ENCODE measurements at places on chromosomes 5 and 9.

DNA sequence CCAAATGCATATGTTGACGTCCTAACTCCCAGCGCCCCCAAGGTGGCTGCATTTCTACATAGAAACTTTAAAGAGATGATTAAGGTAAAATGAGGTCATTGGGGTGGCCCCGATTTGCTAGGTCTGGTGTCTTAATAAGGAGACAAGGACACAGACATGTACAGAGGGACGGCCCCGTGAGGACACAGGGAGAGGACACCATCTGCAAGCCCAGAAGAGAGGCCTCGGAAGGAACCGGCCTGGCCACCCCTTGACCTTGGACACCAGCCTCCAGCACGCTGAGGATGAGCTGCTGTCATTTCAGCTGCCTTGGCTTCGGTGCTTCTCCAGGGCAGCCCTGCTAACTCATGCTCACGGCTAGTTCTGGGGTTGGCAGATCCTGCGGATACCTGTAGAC is 73.2 kb downstream of the MRPL36 start:
- no peak for DNase-seq

DNA sequence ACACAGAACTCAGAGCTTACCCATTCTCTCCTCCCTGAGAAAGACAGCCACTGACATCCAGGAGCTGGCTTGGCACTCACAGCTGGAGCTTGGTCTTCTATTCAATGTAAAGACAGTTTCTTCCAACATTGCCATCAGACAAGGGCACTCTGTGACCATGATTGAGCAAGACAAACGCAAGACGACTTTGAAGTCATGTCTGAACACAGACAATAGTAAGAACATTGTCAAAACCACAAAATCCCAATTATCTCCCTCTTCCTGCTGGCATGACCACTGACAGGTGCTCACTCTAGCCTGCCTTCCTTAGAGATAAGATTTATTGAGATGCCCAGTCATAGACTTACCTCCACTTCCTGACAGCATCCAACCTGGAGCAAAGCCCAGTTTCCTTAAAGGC is 328.0 kb downstream of the MSX2 start:
- no peak for DNase-seq

DNA sequence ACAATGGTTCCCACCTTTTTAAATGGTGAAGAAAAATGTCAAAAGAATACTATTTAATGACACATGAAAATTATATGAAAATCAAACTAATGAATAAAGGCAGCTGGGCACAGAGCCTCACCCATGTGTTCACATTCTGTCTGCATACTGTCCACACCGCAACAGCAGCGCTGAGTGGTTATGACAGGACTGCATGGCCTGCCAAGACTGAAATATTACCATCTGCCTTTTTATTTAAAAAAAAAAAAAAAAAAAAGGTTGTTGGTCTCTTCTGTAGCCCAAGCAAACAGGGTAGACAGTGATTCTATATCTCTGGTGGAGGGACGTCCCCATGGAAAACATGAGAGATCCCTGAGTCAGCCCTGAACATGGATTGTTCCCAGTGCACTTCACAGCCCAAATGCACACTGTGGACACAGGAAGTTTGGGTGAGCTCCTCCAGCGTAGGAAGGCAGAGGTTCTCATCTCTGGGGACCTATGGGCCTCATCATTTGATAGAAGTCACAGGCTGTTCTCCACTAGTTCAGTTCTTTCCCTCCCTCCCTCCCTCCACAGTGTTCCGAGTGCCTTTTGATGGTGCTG is 44.9 kb upstream of the SHC3 start:
- no peak for DNase-seq

DNA sequence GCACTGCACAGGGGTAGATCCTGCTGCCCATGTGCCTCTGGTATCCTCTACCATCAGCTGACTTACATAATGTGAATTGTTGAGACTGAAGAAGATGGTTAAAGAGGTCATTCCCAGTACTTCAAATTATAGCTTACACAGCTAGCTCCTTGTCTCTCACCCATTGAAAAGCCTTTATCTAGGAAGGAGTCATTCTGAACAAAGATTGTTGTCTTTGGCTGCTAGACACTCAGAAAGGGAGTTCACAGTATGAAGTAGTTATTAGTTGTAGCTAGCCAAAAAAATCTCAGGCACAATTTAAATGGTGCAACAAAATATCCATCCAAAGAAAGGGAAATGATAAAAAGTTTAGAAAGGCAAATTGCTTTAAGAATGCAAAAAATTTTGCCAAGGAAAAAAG is 102.0 kb upstream of the NREP start:
- DNase-seq, result no peak

- no peak for DNase-seq
Observed at GRCh38 chr5:122584411-122585300, 190.2 kb upstream of the SNX2 start.

DNA sequence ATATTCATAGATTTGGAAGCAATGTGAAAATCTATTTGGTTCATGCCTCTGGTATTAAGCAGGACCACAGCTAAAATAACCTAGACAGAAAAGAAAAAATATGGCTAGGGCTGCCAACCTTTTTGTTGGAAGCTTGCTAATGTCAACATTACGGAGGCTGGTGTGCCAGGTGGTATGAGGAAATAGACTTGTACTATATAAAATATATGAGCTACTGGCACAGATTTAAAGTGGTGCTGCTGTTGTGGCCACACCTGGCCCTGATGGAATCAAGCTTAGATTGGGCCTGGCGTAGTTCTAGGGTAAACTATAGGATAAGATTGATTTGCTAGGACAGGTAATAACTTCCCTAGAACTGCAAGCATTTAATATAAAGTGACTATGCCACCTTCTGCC is 10.6 kb upstream of the PARP8 start:
- DNase-seq, result no peak

DNA sequence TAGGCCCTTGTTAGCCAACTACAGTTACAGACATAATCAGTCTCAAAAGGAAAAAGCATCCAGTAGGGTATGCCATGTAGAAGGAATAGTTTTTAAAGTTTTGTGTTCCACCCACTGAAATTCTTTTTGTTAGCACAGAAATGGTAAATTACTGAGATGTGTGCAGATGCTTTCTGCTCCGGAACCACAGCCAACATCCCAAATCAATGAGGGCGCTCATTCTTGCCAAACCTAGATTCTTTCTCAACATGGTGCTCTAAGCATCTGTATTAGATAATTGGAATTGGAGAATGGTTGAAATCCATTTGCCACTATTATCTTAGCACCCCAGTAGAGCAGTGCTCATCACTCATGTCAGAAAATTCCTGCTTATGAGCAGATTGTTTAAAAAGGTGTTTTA is 127.8 kb downstream of the SEC61B start:
- no peak for DNase-seq

DNA sequence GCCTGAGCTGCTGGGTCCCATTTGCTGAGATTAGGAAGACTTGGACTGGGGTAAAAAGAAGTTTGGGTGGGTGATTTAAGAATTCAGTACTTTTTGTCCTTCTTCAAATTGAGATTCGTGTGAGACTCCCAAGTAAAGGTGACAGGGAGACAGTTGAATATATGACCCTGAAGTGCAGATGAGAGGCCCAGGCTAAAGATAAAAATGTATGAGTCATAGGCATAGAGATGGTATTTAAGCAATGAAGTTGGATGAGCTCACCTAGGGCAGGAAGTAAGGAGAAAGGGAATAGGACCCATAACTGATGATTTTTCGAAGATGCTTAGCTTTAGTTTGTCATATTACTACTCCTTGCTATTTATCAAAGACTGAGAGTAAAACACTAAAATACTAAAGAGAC is 255.9 kb upstream of the ADRA1B start:
- no peak for DNase-seq

- no peak for DNase-seq
Observed at GRCh38 chr5:83564069-83564749, 92.7 kb downstream of the VCAN start.

DNA sequence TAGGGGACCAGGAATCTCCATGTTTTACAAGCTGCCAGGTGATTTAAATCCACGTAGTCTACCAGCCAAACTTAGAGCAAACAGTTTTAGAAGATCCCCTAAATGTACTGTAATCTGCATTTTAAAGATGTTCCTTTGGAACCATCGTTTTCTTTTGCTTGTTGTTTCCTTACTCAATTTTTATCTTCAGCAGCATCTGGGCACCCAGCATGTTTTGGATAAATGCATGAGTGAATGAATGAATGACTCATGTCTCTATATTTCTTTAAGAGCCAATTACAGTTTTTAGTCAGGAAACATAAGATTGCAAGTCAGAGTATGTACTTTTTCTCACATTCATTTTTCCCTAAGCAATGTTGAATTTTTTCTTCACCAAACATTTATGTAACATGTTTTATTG is 123.0 kb downstream of the HACD4 start:
- no peak for DNase-seq

- no peak for DNase-seq
Observed at GRCh38 chr5:14064841-14065240, 78.3 kb upstream of the TRIO start.

DNA sequence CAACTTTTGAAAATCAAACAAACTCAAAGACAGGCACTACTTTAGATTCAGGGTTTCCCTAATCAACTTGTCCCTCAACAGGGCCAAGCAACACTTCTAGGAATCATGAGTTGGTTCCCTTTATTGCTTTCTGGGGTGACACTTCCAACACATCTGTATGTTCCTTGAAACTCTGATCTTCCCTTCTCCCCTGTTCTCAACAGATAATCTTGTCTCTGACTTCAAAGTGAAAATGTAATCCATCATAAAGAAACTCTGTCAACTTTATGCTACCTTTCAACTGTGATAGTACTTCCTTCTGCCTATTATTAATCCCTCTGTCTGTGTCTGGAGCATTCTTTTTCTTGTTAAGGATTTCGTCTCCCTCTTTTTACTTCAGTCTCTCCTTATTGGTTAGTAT is 250.1 kb upstream of the MEF2C start:
- no peak for DNase-seq

DNA sequence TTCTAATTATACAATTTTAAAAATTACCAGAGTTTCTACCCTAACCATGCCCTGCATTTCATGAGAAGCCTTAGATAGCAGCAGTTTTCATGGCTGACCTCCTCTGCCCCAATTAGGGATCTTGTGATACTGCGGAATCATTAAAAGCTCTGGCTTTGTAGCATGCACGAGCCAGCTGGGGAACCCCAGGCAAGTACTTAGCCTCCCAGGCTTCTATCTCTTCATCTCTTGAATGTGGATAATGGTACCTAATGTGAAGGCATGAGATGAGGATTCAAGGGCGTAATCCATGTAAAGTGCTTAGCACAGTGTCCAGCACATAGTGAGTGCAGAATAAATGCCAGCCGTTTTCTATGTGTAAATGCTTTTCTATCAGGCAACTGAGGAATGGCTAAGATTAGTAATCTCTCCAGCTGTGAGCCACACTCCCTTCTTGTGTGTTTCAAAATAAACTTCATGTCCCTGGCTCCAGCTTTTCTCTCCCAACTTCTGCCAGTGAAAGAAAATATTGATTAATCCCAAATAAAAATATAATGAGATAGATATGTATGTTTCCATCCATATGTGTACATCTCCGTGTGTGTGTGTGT is 88.4 kb downstream of the APBA1 start:
- DNase-seq, result no peak

- no peak for DNase-seq
Observed at GRCh38 chr9:134809826-134810225, 70.8 kb upstream of the FCN2 start.

DNA sequence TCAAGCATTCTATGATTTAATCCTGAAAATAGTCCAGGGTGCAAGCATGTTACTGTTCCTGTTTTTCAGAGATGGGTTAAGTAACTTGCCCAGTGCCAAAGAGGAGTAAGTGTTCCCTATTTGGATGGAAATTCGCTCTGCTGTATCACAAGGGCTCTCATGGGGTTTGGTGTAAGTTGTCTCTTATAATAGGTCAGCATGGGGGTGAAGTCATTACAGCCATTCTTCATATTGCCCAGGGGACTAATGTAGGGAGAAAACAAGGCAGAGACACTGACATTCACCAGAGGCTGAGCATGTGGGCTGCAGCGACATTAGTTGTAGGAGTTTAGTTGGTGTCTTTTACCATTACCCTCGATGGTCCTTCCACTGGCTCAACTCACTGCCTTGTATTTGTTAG is 142.1 kb upstream of the GLRA1 start:
- DNase-seq, result no peak

DNA sequence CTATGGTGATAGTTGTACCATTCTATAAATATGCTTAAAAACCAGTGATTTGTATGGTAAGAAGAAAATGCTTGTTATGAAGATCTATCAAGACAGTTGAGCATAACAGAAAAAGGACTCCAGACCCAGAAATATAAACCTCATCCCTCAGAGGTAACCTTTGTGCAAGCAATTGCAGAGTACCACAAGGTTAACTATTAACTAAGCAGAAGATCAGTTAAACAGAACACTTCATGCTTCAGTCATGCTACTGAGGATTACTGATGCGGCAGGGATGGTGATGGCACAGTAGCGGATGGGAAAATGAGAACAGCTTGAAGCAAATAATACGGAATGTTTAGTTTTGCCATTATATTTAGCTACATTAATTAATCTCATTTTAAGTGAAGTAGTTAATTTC is 45.5 kb downstream of the IARS1 start:
- DNase-seq, result no peak

GRCh38 chr9:135504262-135505243 is 4.1 kb downstream of the MRPS2 start:
- peak; percentile 27 for DNase-seq

DNA sequence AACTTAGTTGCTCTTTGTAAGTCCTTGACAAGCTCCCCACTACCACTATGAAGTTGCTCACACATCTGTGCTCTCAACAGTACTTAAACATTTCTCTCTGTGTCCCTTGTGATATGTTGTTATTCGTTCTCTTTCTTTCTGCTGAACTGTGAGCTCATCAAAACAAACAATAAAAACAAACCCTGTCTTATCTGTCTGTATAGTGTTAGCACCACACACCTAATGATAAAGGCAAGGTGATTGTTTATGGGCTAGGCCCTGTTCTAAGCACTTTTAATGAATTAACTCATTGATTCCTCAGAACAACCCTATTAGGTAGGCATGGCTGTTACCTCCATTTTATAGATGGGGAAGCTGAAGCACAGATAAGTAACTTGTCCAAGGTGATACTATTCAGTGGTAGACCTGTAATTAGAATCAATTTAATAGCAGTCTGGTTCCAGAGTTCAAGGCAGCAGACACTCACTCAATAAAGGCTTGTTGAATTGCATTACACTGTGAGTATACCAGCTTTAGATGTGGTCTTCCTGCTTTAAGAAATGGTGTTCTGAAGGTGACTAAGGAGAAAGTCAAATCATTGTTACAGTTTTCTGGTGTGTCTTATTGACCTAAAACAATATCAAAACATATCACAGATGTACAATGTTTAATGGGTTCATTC is 153.6 kb upstream of the ELL2 start:
- no peak for DNase-seq

DNA sequence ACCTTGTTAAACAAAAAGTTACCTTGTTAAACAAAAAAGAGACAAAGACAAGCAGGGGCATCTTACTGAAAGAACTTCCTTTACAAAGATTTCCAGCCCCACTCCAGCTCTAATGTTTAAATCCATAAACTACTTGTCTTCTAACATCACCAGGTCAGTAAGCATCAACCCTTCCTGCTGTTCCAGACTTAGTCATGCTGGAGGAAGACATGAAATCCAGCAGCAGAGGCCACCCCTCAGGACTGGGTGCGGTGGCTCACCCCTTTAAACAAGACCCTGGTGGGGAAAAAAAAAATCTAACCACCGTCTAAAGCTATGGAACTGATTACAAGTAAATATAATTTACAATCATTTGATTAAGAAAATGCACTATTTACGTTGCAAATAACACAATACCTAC is 9.1 kb downstream of the PDCL start:
- DNase-seq, result no peak
